ENCODE measurements at places on chromosomes 16 and 17. TPM values are rescaled to one million over a fixed set of nuclear protein-coding genes. Genes with fewer than 3 reads are reported as not detected.

The MARVELD3 gene
- 0.88 TPM for total RNA-seq

DNA sequence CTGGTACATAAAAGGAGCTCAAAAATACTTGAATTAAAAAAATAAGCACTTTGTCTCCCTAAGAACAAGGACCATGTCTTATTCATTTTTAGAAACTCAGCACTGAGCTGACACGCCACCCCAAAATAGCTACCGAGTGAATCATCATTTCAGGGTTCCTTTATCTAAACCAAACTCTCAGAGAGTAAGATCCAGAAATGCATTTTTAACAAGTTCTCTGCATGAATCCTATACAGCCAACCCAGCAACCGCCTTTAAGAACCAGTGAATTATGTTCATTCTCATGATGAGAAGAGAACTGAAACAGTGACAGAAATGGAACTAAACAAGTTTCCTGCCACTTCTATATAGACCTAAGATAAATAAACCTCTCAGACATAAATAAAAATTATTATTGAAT lies 8.7 kb downstream of the C16orf87 start:
- DNase-seq: no peak

DNA sequence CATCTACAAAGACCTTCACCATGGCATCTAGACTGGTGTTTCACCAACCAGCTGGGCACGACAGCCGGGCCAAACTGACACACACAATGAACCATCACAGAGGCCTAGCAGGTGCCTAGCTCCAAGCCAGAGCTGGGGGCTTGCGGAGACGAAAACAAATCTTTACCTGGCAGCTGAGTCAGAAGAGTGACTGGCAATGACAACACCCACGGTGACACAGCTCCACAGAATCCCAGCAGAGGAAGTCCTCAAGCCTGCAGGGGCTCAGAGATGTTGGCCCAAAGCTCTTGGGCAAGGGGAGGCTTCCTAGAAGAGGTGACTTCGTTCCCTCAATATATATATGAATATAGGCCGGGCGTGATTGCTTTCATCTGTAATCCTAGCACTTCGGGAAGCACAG lies 5.1 kb downstream of the MMP25 start:
- DNase-seq: no peak

GRCh38 chr16:49330562-49331201 lies 42.9 kb upstream of the C16orf78 start:
- DNase-seq: no peak

DNA sequence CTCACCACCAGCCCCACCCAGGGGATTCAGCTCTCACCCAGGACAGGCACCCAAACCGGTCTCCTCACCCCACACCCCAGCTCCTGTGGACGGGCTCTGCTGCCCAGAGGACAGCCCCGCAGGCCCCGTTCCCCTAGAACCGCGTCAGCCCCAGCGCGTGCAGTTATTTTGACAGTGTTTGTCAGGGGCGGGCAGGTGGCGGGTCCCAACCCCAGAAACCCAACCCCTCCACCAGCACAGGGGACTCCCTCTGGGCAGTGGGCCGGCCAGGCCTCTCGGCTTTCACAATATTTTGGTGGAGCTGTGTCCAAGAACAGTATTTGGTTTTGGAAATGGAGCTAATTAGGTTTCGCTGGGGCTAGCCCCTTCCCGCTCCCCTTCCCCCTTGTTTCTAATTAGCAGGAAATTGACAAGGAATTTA lies 44.8 kb downstream of the BAHCC1 start:
- no peak for DNase-seq

- peak; percentile 99 for DNase-seq
These were observed 756 bp downstream of the TAX1BP3 start for GRCh38 chr17:3667366-3668278.

DNA sequence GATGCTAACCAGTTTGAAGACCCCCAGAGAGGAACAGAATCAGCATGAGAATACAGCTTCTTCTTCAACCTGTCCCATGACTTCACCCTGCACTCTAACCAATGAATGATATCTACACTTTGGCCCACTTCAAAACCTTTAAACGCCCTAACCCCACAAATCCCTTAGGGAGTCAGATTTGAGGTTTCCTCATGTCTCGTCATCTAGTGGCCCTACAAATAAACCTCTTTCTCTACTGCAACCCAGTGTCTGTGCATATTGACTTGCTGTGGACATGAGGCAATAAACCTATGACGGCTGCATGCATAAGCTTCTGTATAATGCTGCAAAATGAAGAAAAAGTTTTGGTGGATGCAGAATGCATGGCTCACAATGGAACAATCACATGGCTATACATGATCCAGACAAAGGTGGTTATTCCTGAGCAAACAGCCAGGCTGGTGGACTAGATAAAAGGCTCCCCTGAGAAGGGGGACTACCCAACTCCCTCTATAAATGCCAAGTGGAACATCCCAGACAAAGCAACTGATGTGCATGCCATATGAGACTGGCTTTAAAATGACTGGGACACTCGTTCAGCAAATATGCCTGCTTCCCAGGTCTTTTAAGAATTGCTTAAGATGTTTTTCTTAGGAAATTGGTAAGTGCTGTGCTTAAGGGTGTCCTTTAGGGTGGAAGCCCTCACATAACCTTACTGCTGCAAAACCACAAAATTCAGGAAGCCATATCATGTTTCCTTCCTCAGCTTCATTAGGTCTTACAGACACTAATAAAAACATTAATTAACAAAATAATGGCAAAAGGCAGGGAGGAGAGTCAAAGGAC lies 12.2 kb downstream of the N4BP1 start:
- DNase-seq: peak; percentile 51

DNA sequence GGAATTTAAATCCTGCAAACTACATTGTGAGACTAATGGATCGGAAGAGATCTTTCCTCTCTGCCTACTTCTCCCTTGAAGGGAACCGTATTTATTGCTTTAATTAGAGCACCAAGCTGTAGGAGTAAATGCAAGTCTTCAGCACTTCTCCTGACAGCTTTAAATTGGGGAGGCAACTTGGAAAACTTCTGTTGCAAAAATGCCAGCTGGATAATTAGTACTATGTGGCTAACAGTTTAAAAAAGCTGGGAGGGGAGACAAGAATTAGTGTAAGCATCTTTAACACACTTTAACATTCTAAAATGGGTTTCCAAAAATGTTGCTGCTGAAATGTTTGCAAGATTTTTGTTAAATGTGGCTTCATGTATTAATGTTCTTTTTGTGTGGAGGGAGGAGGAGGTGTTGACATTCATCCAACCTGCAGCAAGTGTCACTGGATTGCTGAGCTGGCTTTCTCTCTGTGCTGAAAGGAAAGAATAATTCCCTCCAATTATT lies 108.5 kb downstream of the PCTP start:
- no peak for DNase-seq

Data from osteoblast (primary cell).